ENCODE measurements at places on chromosomes 5 and 9. TPM values are rescaled to one million over a fixed set of nuclear protein-coding genes. Genes with fewer than 3 reads are reported as not detected.

Gene UBE2D2
- 338 TPM for total RNA-seq

DNA sequence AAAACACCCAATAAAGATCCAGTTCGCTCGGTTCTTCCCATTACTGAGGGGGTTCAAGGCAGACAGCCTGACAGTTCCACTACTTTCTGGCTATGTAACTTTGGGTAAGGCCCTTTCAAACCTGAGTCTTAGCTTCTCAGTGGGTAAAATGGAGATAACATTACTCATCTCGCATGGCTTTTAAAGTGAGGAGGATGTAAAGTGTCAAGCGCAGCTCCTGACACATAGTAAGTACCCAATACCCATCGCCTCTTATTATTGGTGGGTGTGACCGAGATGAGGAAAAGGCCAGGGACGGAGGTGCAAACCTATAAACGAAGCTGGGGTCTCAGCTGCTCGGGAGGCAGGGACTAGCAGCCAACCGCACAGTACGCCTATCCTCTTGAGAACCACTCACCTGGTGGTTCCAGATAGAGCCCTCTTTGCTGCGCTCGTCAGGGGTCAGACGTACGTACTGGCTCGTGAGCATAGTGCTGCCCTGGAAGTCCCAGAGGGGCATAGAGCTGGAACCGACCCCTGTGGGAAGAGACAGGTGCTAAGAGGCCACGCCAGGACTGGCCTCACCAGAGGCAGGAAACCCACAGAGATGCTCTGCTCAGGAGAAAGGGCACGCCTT is 584 bp downstream of the LMAN2 start:
- no peak for DNase-seq

DNA sequence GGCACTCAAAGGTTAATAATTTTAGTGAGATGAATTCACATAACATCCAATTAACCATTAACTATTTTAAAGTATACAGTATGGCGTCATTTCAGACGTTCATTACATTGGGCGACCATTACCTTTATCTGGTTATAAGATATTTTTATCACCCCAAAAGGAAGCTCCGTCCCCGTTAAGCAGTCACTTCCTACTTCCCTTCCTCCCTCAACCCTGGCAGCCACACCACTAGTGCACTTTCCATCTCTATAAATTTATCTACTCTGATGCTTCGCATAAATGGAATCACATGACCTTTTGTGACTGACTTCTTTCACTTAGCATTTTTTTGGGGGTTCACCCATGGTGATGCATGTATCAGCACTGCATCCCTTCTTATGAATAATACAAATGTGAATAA is 168.3 kb upstream of the PUM3 start:
- no peak for DNase-seq

DNA sequence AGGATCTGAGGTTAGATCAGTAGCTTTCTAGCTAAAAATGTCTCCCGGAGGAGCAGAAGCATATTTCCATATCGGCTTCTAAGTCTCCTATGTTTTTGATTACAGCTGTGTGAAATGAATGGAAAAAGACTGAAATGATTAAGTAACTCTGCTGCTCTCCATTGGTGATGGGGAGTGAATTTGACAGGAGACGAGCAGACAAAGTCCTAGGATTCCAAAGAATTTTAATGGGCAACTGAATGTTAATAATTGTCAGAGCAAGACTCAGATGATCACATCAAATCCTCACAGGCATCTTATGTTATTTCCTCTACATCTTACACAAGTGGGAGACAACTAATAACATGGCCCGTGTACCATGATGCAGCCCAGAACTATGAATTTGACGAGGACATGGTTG is 66.8 kb downstream of the LIX1 start:
- DNase-seq = no peak

DNA sequence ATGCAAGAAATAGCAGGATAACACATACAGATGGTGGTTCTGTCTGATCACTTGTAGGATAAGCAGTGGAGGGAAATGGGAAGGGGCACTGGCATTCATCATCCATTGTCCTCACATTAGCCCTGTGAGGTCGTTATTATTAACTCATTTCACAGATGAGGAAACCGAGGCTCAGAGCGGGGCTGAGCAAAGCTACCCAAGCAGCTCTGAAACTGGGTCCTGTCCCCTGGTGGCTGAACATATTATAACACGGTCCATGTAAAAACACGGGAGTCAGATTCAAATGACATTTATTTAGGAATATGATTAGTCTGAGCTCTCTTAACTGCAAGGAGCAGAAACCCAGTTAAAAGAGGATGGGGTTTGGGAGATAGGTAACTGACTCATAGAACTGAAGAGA is 43.1 kb downstream of the HRH2 start:
- no peak for DNase-seq

DNA sequence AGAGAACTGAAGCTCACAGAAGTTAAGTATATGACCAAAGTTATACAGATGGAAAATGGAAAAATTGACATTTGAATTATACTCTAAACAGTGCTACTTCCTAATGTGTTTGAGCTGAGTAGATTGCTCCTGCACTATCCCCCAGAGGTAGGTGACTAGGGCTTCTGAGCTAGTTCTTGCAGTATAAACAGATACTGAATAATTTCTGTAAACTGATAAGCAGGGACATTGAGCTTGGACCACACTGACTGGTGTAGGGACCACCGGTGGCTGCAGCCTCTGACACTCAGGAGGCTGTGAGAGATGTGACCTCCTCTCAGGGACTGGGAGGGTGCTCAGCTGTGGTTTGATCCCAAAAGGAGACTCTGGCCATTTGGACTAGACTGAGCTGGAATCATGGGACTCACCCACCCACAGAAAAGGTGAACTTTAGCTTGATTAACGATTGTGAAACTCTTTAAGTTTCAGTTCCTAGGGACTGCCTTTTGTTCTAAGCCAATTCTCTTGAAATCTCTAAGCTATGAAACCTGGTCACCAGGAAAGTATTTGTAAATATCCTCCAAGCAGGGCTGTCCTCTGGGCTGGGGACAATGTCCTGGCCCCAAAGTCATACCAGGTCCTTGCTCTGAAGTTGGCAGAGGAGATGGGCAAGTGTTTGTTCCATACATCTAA is 291.5 kb downstream of the SEC61B start:
- DNase-seq = no peak

Gene GRM6
- not detected for total RNA-seq

- no peak for DNase-seq
Measured at GRCh38 chr5:1175015-1175414, 26.4 kb upstream of the SLC6A19 start.

Gene CYSRT1
- 5.8 TPM for total RNA-seq

DNA sequence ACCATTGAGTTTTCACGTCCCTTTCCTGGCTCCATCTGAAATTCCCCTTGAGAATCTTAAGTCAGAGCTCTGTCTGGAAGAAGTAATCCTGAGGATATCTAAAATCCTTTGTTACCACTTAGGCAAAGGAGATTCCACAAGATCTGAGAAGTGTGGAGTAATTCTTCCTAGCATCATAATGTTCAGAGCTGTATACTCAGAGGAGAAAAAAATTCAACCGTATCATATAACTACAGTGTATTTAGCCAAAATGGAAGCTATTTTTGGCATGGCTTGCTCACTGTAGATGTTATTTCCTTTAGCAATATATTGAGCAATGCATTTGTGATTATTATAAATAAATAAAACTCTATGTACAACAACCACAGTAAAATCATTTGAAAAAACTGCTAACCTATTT is 1858.4 kb downstream of the EFNA5 start:
- DNase-seq = no peak

- DNase-seq = no peak
Measured at GRCh38 chr5:66459728-66460127, 136.5 kb upstream of the MAST4 start.

- no peak for DNase-seq
Measured at GRCh38 chr5:126506079-126506478, 82.9 kb downstream of the GRAMD2B start.

Gene LRRC14B
- 3.6 TPM for total RNA-seq

- DNase-seq = no peak
Measured at GRCh38 chr5:84618262-84618661, 233.6 kb upstream of the EDIL3 start.

Gene MLANA
- total RNA-seq = not detected

DNA sequence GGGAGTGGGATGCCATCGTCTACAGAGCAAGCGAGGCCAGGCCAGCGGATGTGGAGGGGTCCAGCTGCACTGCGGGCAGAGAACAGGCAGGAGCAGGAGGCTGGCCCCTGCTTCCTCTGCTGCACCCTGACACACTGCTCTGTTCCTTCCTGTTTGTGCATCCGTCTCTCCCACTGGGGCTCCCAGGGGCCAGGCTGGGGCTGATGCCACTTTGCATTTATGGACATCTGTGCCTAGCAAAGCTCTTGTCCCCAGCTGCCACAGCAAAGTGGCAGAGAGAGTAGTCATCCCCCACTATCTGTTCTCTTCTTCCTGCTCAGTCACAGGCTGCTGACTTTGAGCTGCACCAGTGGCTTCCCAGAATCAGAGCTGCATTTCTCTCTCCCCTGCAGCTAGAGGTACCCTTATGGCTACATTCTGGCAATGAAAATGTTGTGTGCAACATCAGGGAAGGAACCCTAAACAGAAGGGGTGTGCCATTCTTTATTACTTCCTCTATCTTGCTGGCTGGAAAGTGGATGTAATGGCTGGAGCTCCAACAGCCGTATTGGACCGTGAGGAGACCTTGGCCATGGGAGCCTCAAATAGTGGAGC is 4.2 kb upstream of the NINJ1 start:
- no peak for DNase-seq

Gene TAF11L9
- total RNA-seq = not detected

GRCh38 chr5:114418176-114419066 is 56.6 kb downstream of the KCNN2 start:
- DNase-seq = peak; percentile 43

Gene PDE6A
- not detected for total RNA-seq

- DNase-seq = no peak
Measured at GRCh38 chr9:21728781-21729180, 73.7 kb upstream of the MTAP start.

DNA sequence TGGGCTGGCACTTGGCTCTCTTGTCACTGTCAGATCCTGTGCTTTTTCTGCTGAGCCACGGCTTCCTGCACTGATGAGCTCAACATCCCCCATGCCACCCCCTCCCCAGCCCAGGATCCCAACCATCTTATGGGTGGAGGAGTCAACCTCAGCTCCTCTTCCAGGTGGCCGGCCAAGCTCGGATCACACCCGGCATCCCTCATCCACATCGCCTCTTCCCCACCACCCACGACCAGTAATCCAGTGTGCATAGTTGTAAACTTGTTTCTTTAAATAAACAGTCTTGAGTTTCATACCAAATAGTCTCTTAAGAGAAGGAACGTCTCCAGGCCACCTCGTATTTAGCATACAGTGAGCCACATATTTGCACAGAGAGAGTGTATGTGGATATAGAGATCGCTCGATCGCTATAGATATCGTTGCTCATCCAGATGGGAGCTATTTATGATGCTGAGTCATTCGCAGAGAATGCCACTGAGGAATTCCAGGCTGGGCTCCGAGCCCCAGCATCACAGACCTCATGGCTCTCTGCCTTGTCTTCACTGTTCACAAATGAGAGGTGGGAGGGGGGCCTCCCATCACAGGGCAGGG is 61.8 kb upstream of the CPLX2 start:
- peak; percentile 80 for DNase-seq

DNA sequence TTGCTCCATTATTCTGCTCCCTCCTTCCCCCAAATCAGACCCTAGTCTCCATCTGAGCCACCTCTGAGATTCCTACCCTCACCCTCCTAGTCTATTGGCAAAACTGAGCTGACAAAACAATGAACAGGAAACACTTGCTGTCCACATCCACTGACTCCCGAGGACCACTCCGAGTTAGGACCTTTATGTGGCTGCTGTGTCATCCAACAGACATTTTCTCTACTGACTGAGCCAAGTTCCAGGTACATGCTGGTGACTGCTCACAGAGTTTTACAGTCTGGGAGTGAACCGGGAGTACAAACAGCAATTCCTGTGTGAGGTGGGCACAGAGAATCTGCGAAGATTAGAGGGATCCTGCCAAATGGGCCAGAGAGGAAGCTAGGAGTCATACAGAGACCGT is 39.2 kb downstream of the CFAP90 start:
- no peak for DNase-seq

GRCh38 chr9:33620738-33621439 is 96.8 kb downstream of the ANKRD18B start:
- peak; percentile 61 for DNase-seq

- no peak for DNase-seq
Measured at GRCh38 chr5:176843673-176844072, 33.3 kb downstream of the UNC5A start.

Gene MAMDC2
- 0.54 TPM for total RNA-seq

- no peak for DNase-seq
Measured at GRCh38 chr5:176816043-176816745, 5.8 kb downstream of the UNC5A start.

Gene PTGS1
- 0.74 TPM for total RNA-seq

GRCh38 chr9:35618854-35619799 is 914 bp upstream of the CD72 start:
- DNase-seq = no peak

GRCh38 chr5:447501-447900 is 4.5 kb downstream of the EXOC3 start:
- no peak for DNase-seq

GRCh38 chr9:95229230-95229915 is 88.1 kb downstream of the FANCC start:
- no peak for DNase-seq

- no peak for DNase-seq
Measured at GRCh38 chr5:158305861-158306260, 446.9 kb upstream of the CLINT1 start.

DNA sequence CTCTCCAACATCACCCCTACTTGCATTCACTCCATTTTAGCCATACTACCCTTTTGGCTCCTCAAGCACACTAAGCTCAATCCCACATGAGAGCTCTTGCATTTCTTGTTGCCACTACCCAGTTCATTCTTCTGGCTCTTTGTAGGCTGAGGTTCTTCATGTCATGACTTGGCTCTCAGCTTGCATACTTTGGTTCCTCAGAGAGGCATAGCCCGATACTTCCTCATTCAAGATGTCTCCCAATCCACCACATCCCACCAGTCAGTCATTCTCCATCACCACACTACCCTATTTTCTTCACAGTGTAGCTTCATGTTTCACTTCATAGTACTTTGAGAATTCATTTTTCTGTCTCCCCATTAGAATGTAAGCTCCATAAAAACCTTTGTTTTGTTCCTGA is 116.7 kb downstream of the NR6A1 start:
- DNase-seq = no peak

- no peak for DNase-seq
Measured at GRCh38 chr9:69940674-69941073, 103.0 kb upstream of the MAMDC2 start.

Gene ESM1
- 1.7 TPM for total RNA-seq

Gene LIX1
- 68.1 TPM for total RNA-seq

Gene PCDHB3
- 5.6 TPM for total RNA-seq

DNA sequence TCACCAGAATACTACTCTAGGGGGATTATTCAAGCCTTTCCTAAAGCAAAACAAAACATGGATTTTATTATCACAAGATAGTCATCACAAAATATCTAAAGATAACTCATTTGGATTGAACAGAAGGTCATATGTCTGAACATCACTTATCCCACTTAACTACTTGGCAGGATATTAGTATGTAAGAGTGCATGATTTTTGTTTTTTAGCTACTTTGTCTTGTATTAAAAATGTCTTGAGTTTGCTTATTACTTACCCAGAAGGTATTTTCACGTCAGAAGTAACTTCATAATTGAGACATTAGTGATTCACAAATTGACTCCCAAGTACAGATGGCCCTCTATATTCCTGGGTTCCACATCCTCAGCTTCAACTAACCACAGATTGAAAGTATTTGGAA is 113.8 kb downstream of the TLE4 start:
- DNase-seq = no peak
